Stimulated activated CD8-positive, alpha-beta memory T cell treated with anti-CD3 and anti-CD28 coated beads, Interleukin-7, amount 100 ng/mL, for 48 hours (primary cell): ENCODE measurements at places on chromosomes 3 and 15.

- no peak for DNase-seq
Observed at GRCh38 chr3:96000966-96001365, 813.4 kb upstream of the EPHA6 start.

DNA sequence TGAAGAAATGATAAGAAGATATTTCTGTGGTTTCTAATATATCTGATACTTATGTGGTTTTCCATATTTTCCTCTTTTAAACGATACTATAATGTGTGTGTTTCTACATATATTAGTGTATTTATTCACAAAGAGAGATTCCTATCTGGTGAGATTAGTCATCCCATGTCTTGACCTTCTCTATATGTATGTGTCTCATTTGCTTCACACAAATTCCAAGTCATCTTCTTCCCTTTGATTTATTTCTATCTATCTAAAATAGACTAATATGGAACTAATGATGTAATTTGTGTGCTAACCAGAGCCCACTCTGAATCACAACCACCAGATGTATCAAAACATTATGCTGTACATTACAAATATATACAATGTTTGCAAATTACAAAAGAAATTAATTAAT lies 154.7 kb upstream of the KCNMB2 start:
- DNase-seq: no peak

DNA sequence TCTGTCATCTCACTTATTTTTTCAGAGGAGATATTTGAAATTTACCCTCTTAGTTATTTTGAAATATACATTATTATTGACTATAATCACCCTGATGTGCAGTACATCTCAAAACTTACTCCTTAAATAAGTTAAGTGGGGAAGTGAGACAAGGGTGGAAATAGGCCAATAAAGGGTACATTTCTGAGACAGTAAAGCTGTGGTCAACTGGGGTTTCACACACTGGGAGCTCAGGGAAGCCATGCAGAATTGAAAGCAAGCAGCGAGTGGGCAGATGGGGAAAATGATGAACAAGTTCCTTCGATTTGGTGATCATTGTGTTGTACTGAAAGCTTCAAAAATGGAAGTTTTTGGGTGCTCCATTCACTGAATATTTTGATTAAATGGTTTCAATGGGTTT lies 21.6 kb upstream of the MOBP start:
- DNase-seq: no peak

DNA sequence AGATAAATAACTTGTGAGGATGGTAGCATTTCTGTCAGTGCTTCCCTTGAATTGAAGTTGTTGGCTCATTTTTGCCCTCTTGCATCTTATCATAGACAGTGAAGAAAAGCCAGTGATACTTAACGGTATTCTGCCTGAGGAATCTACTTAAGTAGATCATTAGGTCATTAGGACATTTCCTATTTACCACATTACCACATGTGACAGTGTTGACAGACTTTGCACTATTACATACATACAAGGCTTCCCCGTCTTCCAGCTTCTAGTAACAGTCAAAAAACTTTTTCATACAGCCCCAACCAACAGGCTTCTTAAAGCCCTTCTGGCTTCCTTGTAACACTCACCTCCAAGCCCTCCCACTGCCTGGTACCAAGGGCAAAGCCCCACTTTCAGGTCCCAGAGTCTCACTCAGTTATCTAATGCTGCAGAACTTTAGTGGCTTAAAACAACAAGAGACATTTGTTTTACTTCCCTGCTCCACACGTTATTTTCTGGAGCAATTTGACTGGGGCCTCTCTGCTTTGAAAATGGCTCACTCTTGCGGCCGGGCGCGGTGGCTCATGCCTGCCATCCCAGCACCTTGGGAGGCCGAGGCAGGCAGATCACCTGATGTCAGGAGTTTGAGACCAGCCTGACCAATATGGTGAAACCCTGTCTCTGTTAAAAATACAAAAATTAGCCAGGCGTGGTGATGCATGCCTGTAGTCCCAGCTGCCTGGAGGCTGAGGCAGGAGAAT lies 40.0 kb downstream of the ASB7 start:
- no peak for DNase-seq

GRCh38 chr3:113736548-113737089 lies 9.4 kb downstream of the NAA50 start:
- no peak for DNase-seq
